GF-D8 (cell line): ENCODE measurements at places on chromosomes 6 and 20.
A peak's percentile ranks its signal among the peaks of the same experiment; 100 is the strongest.

DNA sequence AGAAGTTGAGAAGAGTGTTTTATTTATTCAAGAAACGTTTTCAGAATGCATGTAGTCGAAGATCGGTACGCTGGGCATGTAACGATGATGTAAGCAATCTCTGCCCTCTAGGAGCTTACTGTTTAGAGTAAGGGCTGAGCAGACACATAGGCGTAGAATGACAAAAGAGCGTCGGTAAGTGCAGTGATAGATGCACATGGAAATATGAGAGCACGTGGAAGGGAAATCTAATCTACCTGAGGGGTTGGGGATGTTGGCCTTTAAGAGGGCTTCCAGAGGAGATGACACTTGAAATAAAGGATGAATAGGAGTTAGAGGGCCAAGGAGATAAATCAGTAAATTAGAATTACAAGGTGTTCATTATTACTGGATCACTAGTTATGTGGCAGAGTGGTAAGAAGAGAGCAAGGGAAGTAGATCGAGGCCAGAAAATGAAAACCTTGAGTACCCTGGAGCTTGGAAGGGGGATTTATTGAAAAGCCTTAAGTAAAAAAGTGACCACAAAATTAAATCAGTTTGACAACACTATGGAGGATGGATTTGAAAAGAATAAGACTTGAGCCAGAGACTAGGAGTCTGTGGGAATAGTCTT is 782 bp downstream of the TRMT11 start:
- DNase-seq = no peak

DNA sequence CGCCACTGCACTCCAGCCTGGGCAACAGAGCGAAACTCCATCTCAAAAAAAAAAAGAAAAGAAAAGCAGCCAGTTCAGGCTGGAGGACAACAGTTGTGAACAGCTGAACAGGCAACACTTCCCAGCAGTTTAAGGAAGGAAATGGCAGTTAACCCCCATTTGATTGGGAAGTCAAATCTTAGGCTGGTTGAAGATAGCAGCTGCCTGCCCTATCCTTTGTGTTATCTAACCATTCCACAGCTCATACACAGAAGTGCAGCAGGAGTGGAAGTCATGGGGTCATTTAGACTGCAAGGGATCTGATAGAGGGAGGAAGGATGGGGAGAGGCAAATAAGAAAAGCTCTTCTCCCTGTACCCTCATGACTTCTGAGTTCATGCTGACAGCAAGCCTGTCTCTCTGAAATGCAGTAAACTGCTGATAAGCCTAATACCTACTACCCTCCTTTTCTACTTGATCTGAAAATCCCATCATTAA is 35.3 kb downstream of the KCTD20 start:
- DNase-seq = peak; percentile 94

GRCh38 chr6:159116343-159116742 is 52.9 kb upstream of the FNDC1 start:
- DNase-seq = no peak

GRCh38 chr6:97705568-97705967 is 422.6 kb upstream of the MMS22L start:
- DNase-seq = no peak

GRCh38 chr6:118709859-118710350 is 58.5 kb upstream of the CEP85L start:
- DNase-seq = no peak

- no peak for DNase-seq
Measured at GRCh38 chr20:52268184-52268749, 76.7 kb upstream of the ZFP64 start.

DNA sequence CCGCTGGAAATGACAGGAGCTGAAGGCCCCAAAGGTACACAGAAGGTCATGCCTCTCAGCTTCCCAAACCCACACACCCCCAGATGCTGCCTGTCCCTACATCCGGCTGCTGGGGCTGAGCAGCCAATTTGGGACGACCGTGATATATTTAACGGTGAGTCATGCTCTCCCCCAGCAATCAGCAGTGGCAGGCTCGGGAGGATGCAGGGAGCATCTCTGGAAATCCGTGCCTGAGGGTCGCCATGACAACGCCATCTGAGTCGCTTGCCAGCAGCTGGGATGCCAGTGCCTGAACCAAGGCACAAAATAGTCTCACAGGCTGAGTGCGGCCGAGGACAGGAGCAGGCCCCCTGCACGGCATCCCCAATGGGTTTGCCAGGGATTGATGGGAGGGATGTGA is 57.9 kb downstream of the KCNB1 start:
- DNase-seq = no peak

GRCh38 chr6:73177221-73177944 is 47.9 kb downstream of the KHDC1L start:
- DNase-seq = no peak

GRCh38 chr6:136846046-136846445 is 23.7 kb downstream of the PEX7 start:
- DNase-seq = peak; percentile 22

GRCh38 chr6:148635070-148635743 is 111.6 kb upstream of the UST start:
- no peak for DNase-seq

- DNase-seq = no peak
Measured at GRCh38 chr6:168166627-168167026, 87.6 kb upstream of the FRMD1 start.

GRCh38 chr6:130140084-130140483 is 82.7 kb downstream of the SAMD3 start:
- no peak for DNase-seq

GRCh38 chr6:9540126-9540525 is 874.7 kb downstream of the TFAP2A start:
- no peak for DNase-seq

DNA sequence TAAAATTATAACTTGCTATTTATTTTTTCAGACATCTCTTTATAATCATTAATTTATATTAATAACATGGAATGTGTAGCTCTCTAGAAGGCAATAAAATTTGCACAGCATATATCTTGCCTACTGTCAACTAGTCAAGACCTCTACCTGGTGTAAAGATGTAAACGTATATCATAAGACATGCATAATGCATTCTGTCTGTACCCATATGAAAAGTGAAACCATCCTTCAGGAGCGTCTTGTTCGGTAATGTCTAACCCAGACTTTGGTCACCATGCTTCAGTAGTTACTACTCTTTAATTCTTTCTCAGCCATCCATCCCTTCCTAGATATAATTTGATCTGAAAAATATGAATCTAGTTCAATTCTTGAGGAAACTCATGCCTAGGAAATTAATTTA is 21.0 kb downstream of the CEP43 start:
- no peak for DNase-seq

GRCh38 chr6:145489583-145489982 is 245.7 kb downstream of the EPM2A start:
- DNase-seq = no peak

GRCh38 chr6:138981416-138981815 is 6.6 kb downstream of the REPS1 start:
- no peak for DNase-seq
